ENCODE measurements at places on chromosomes 1 and 21. TPM values are rescaled to one million over a fixed set of nuclear protein-coding genes. Genes with fewer than 3 reads are reported as not detected.
A peak's percentile ranks its signal among the peaks of the same experiment; 100 is the strongest.

DNA sequence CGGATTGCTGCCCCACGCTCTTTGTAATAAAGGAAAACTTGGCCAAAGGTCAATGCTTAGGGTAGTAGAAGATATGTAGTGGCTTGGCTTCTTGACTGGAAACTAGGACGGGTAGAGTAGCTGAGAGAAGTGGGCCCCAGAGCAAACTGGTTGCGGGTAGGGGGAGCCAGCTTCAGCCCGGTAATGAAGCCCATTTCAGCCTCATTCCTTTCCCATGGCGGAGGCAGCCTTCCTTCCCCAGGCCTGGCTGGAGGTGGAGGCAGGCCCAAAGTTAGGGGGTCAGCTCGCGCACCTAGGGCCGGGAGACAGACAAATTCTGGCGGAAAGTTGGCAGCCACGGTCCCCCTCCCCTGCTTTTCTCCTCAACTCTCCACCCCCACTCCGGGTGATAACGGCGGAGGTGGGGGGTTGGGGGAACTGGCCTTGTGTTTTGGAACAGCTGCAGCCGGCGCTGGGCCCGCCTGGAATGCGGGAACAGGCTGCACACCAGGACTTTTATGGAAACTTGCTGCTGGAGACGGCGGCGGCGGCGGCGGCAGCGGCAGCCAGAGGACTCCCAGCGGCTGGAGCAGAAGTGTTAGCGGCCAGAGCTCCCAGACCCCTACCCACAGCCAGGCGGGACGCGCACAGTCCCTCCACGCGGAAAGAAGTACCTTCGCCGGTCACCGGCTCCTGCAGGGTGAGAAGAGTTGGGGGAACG, at the start of gene NEXN:
TSS of gene NEXN (plus strand) at position 544 of the 700 bp plus-strand sequence. CDS start 27,483 bp downstream, outside the sequence.
- peak; percentile 89 for DNase-seq

DNA sequence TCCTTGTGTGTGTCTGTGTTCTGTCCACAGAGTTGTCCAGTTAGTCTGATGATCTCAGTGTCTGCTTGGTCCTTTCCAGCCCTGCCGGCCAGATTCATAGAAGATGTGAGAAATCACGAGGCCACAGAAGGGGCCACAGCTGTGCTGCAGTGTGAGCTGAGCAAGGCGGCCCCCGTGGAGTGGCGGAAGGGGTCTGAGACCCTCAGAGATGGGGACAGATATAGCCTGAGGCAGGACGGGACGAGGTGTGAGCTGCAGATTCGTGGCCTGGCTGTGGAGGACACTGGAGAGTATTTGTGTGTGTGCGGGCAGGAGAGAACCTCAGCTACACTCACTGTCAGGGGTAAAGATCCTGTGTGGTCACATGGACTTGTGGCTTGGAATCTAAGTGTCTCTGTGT, 95.8 kb downstream of the OBSCN start:
- no peak for DNase-seq

DNA sequence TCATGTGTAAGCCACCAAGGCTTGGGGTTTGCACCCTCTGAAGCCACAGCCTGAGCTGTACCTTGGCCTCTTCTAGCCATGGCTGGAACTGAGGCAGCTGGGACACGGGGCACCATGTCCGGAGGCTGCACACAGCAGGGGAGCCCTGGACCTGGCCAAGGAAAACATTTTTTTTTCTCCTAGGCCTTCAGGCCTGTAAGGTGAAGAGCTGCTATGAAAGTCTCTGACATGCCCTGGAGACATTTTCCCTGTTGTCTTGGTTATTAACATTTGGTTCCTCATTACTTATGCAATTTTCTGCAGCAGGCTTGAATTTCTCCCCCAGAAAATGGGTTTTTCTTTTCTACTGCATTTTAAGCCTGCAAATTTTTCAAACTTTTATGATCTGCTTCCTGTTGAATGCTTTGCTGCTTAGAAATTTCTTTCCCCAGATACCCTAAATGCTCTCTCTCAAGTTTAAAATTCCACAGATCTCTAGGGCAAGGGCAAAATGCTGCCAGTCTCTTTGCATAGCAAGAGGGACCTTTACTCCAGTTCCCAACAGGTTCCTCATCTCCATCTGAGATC, 295.8 kb downstream of the LTN1 start:
- no peak for DNase-seq

DNA sequence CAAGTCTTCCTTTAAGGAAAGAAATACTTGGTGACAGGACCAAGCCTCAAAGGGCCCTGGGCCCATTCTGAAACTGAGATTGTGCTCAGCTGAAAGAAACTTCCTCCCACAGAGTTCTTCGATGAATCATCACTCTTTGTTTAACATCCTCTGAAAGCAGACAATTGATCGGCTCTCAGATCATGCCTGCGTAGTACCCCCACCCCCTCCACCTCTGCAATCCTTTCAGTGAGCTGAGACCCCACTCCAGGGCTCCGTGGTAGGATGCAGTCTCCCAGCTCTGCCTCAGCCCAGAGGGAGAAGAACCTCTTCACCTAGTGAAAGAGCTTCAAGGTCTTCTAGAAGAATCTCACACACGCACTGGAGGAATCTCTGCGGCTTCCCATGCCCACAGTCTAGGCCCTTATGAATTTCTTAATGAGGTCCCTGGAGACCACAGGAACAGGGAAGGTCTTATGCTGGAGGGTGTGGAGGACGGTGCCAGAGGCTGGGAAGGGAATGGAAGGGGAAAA, 104.9 kb upstream of the SOD1 start:
- no peak for DNase-seq

DNA sequence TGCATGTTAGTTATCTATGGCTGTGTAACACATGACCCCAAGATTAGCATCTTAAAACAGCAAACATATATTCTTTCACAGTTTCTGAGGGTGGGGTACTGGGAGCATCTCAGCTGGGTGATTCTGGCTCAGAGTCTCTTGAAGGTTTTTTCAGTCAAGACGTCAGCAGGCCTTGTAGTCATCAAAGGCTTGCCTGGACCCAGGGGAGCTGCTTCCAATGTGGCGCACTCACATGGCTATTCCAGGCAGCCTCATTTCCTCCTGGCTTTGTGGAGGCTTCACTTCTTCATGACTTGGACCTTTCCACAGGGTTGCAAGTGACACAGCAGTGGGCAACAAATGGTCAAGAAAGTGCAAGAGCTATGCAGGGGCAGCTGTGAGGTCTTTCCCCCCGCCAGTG, 114.7 kb downstream of the ACTL8 start:
- no peak for DNase-seq

- DNase-seq = peak; percentile 43
Observed at GRCh38 chr1:179127163-179127895, 45.5 kb downstream of the TOR3A start.

- no peak for DNase-seq
Observed at GRCh38 chr1:13817906-13818305, 117.9 kb downstream of the PRDM2 start.

- peak; percentile 38 for DNase-seq
Observed at GRCh38 chr1:84078108-84078841, 65.8 kb upstream of the PRKACB start.

GRCh38 chr1:87683196-87683956, 354.7 kb downstream of the LMO4 start:
- DNase-seq = no peak

DNA sequence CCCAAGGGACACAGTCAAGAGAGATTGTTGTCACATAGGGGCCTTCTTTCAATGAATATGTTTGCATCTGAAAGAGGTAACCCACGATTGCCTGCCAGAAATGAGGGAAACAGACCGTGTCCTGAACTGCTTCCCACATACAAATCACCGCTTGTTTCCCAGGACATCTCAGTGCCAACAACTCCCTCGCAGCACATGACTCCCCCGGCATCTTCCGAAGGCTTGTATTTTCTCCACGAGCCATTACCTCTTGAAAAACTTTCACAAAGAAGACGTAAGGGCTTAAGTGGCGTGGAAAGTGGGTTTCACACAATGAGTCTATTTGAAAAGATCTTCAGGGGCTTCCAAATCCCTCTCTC, 31.6 kb upstream of the PDE9A start:
- DNase-seq = peak; percentile 36

GRCh38 chr21:36583591-36583990, 103.7 kb upstream of the CLDN14 start:
- no peak for DNase-seq

DNA sequence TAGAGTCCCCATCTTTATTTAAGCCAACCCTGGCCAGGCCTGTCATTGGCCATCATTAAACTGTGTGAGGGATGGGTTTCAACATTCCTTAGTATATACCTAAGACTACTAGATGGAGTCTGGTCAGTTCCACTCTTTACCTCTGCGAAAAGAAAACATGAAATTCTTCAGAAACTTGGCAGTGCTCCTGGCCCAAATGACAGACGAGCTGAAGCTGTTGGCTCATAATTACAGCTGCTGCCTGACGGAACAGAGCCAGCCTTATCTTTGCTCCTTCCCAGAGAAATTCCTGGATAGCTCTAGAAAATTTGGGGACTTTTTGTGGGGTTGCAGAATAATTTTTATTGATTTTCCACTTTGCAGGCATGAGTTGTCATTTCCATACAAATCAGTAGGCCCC, 30.4 kb downstream of the NPHS2 start:
- no peak for DNase-seq

DNA sequence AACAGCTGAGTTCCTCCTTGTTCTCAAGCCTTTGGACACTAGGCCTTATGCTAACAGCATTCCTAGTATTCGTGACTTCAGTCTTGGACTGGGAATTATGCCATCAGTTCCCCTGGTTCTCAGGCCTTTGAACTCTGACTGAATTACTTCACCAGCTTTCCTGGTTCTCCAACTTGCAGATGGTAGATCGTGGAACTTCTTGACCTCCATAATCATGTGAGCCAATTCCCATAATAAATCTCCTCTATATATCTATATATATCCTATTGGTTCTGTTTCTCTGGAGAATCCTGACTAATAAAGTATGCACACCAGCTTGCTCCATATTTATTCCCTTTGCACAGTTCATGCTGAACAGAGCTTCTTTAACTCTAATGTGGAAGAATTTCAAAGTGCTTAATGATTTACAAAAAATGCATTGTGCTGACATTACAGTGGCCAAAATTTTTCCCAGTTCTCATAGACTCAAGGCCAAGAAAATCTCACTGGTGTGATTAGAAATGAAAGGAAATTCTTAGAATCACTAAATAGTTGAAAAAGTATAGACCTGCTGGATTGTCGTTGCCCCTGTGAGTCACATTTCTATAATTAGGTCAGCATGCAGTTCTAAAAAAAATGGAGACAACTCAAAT, 462.9 kb upstream of the ADAMTS5 start:
- DNase-seq = peak; percentile 67

- DNase-seq = no peak
Observed at GRCh38 chr1:163308811-163309210, 12.9 kb upstream of the NUF2 start.

DNA sequence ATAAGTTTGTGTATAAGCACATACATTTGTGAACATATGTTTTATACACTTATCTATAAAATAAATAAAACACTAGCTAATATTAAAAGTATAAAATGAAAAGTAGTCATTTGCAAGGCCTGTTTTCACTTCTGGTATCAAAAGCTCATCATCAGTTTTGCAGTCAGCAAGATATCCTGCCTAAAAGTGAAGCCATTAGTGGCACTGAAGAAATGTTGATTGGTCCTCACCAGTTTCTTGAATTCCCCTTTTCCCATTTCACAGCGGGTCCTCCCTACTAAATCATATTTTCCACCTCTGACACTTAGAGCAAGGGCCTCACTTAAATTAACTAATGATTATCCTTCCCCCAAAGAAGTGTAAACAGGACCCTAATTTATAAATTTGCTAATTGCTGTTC, 6.7 kb downstream of the TBX15 start:
- DNase-seq = no peak

DNA sequence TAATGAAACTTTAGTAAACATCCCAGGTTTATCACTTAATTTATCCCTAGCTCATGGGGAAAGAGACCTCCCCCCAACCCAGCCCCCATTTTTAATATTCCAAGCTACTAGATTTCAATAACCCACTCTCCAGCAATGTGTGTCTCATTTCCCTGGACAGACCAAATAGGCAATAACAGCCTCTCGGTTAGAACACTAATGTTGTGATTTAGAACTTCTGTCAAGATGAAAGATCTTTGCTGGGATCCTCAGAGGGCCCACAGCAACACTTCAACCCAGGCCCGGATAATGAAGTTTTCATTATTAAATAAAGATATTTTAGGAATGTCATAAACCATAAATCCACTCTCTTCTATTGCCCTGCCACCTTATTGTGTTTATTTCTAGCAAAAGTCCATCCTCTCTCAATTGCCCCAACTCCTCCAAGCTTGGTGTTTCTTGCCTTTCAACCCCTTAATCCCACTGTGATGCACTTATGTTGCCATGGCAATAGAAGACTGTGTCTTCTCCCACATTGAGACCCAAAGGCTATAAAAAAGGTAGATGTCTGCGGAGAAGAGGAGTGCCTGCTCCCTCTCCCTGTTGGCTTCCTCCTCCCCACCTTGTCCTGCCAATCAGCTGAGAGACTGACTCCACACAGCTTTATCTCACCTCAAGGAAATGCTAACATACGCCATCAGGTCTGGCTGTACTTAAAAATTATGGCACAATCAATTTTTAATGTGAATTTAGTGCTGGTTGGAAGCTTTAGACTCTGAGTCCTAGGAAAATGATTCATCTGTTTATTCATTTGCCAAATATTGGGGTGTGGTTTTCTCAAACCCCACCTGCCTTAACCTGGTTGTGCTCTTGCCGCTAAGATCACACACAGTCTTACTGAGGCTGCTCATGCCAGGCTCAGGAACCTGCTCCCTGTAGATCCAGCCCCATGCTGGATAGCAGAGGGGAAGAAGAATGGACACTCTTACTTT, 258.3 kb upstream of the CAMK1G start:
- no peak for DNase-seq

DNA sequence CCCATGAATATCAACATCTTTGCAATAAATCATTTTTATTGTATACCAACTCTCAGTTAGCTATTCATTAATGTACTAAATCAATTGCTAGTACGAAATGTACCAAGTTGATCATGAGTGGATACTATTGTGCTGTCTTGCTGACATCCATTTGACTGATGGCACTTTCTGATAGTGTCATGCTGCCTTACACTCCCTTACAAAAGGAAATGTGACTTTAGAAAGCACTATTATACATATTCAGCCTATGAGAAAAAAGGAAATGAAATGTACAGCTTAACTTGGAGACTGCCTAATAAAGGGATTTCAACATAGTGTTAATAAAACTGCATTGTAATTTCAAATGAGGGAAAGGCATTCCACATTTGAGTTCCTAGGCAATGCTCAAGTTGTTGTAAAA, 52.2 kb downstream of the PLA2G4A start:
- DNase-seq = peak; percentile 35

GRCh38 chr1:167502192-167502551, 16.2 kb downstream of the CD247 start:
- DNase-seq = no peak

DNA sequence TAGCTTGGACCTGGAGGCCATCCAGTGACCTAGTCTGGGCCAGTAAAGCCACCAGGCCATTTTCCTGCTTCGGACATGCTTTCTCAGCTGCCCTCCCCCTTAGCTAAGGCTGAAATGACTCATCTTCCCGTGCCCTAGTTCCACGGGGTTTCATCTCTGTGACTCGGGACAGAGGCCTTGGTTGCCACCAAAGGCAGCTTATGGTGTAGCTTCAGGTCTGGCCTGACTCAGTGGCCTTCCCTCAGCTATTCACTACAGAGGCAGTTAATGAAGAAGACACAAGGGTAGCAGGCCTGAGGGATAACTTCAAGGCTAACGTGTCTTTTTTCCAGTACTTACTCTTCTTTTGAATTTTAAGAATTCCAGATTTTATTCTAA, 82.4 kb downstream of the PBX1 start:
- peak; percentile 67 for DNase-seq

- DNase-seq = no peak
Observed at GRCh38 chr1:154418062-154418921, 13.1 kb downstream of the IL6R start.

Gene KRTAP7-1
- not detected for total RNA-seq

Gene CENPF
- total RNA-seq = 30.7 TPM

Gene S100PBP
- total RNA-seq = 46.6 TPM

Gene TOMM40L
- 13.4 TPM for total RNA-seq

Gene MORC3
- 39.0 TPM for total RNA-seq

Gene ILDR2
- 0.43 TPM for total RNA-seq

Gene NPR1
- 1.6 TPM for total RNA-seq

Gene UTS2
- total RNA-seq = not detected

Measured in fibroblast of villous mesenchyme (primary cell).